ENCODE measurements at places on chromosomes 11 and 22.

- peak; percentile 21 for DNase-seq
These were observed 19.1 kb upstream of the OOSP1 start for GRCh38 chr11:59918987-59919589.

- DNase-seq: no peak
These were observed 118.2 kb downstream of the FAR1 start for GRCh38 chr11:13786688-13787087.

DNA sequence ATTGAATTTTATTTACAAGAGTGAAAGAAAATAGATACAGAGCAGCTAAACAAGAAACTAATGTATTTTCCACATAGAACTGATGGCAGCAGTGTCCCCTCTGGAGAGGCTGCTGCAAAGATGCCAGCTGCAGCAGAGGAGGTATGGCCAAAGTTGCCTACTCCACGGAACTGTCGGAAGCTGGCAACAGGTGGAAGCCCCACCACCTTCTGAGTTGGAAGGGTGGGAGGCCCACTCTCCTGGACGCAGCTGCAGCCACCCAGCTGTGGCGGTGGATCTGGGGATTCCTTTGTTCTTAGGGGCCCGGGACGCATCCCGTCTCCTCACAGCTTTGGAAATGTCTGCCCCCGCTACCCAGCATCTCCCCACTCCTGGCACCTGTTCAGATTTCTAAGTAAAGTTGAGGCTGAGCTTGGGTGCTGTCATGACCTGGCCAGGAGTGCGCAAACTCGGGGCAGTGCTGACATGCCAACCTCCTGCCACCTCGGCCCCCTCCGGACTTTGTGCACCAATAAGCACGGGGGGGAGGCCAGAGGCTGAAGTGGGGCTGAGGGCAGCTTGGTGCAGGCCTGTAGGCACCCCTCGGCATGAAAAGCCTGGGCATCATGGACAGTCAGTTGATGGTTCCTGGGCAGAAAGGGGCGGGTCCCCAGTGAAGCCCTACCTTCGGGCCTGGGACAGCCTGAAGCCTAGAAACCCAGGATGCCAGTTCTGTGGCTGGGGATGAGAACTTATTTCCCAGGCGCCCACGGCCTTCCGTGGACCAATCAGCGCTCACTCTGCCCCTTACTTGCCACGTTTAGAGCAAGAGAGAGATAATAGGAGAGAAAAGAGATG lies 1071.4 kb downstream of the JRKL start:
- DNase-seq: no peak

DNA sequence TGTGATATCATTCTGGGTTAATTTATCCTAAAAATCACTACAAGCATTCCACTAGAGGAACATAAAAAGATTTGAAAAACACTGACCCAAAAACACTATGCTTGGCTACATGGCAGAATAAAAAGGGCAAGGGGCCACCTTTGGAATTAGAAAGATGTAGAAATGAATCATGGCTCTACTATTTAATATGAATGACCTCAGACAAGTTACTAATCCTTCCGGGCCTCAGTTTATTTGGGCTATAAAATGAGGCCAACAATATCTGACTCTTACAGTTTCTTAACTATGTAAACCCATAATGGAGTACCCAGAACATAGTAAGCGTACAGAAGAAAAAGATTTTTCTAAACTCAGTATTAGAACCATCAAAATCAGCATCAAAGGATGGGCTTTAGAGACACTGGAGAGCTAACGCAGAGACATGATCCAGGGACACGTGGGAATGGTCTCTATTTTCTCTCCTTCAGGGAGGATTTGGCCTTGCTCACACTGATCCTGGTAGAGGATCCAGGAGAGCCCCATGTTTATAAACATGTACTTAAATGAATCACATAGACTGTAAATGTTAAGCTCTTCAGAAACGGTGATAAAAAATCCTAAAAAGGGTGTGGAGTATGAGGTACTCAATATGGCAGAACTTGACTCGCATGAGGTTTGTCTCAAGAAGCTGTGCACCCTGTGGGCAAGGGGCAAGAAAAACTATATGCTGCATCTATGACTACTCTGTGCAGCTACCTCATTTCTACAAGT lies 288.4 kb upstream of the PITPNB start:
- DNase-seq: no peak

GRCh38 chr11:113082341-113082955 lies 121.2 kb downstream of the NCAM1 start:
- DNase-seq: no peak

DNA sequence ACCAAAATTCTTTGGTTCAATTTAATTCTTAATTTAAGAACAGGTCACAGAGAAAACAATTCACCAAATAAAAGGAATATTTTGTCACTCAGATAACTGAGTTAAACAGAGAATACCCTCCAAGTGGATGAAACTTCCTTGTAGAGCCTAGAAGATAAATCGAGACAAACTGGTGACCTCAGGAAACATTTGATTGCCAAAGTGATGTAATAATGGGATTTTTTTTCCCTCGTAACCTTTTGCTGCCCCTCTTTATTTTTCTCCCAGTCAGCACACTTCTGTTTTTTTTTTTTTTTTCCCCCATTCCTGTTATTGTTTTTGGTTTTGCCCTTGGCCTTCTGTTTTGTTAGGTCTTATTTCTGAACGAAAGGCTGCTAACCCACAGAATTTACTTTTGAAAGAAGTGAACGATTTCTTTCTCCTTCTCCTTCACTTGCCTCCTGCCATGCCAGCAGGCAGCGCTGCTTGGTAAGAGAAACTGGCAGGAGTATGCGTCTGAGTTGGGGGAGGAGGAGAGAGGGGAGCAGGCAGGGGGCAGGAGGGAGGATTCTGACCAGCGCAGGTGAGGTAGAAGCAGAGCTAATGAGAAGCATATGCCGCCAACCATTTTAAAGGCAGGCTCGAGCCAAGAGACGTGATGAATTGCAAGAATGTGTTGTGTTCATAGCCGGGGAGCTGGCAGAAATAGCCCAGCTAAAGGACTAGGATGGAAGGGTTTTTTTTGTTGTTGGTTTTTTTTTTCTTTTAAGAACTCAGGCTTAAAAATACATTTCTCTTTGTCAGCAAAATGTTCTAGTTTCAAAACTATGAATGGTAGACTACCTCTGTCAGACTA lies 121.9 kb upstream of the MTMR2 start:
- no peak for DNase-seq

DNA sequence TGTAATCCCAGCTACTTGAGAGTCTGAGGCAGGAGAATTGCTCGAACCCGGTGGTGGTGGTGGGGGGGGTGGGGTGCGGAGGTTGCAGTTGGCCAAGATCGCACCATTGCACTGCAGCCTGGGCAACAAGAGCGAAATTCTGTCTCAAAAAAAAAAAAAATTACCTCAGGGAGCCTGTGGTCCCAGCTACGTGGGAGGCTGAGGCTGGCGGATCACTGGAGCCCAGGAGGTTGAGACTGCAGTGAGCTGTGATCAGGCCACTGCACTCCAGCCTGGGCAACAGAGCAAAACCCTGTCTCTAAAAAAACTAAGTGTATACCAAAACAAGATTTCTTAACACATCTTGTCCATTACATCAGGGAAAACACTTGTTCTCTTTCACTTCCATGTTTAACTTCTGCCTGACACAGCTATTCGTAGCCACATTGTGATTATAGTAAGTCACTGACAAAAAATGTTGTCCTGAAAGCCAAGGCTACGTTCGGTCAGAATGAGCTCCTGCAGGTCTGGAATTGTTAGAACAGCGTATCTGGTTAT lies 1.4 kb downstream of the TMEM80 start:
- DNase-seq: peak; percentile 48

- DNase-seq: no peak
These were observed 13.1 kb downstream of the OR5AK2 start for GRCh38 chr11:57001674-57002401.

DNA sequence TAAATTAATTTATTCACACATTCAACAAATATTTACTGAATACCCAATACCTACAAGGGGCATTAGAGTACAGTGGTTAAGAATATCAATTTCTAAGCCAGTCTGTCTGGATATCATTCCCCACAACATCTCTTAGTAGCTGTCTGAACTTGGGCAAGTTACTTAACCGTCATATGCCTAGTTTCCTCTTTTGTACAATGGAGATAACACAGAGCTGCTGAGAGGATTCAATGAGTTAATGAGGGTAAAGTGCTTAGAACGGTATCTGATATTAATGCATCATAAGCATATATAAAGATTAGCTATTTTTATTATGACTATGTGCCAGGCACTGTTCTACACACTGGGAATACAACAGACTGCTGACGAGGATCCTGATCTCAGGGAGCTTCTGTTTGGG lies 116.4 kb downstream of the APOL5 start:
- no peak for DNase-seq
